Naive thymus-derived CD4-positive, alpha-beta T cell (primary cell): ENCODE measurements at places on chromosomes 3 and 15. TPM values are rescaled to one million over a fixed set of nuclear protein-coding genes. Genes with fewer than 3 reads are reported as not detected.

Gene GOLGA8M
- total RNA-seq: 1.9 and 2.9 TPM in 2 replicates

Gene PPM1L
- 5.7 TPM for total RNA-seq

DNA sequence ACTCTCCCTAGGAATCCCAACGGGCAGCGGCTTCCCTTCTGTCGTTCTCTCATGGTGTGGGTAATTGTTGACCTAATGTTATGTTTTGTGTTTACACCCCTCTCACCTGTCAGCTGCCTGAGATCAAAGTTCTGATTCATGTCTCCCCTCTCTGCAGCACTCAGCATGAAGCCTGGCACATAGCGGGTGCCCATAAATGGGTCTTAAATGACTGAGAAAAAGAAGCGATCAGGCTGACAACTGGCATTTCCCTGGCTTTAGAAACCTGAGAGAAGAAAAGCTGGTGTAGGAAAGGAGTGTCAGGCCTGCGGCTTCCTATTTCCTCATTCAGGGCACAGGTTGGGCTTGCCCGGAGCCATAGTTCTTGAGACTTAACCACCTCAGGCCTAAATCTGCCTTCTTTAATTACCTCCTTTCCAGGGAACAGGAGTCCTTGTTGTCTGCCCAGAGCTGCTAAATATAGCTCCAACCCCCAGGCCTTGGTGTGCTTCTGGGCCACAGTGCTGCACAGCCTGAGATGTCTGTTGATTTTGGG, 31.8 kb downstream of the LPP start:
- DNase-seq: no peak

GRCh38 chr3:46585799-46586693, 19.9 kb upstream of the LRRC2 start:
- DNase-seq: no peak

DNA sequence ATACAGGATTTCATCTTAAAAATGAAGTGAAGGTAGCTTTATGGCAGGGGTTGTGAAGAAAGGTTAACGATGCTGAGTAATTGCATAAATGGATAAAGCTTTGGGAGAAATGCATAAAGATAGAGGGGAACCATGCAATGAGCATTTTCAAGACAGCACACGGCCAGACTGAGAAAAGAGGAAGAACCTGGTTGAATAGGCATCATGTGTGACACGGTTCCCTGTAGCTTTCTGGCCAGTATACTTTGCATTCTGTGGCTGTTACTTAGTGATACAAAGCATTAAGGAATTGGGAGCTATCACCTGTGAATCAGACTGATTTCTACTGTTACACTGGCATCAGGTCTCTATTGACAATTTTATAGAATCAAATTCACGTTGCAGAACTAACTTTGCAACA, 33.3 kb downstream of the NR2C2 start:
- no peak for DNase-seq
